Prostate gland (tissue), 2 donors: ENCODE measurements at places on chromosomes 11 and 22.

DNA sequence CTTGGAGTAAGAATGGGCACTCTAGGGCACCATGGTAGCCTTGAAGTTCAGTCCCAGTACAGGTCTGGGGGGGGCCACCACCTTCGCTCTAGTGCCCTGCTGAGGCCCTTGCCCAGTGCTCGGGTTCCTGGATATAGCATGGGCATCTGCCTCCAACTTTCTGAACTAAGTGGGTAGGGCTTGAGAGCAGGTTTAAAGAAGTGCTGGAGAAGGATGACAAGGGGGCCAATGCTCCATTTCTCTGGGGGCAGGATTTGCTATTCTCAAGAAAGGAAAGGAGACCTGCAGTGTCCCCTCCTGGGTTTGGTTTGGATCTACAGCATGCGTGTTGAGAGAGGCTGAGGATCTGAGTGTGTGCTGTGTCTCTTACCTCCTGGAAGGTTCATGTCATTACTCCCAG is 82.2 kb upstream of the SUSD2 start:
- no peak for DNase-seq

GRCh38 chr11:13297917-13298356 is 20.3 kb downstream of the BMAL1 start:
- no peak for DNase-seq

GRCh38 chr11:45931739-45932138 is 9.3 kb downstream of the LARGE2 start:
- no peak for DNase-seq

GRCh38 chr11:117096201-117096991 is 1.8 kb downstream of the SIK3 start:
- DNase-seq = no peak

DNA sequence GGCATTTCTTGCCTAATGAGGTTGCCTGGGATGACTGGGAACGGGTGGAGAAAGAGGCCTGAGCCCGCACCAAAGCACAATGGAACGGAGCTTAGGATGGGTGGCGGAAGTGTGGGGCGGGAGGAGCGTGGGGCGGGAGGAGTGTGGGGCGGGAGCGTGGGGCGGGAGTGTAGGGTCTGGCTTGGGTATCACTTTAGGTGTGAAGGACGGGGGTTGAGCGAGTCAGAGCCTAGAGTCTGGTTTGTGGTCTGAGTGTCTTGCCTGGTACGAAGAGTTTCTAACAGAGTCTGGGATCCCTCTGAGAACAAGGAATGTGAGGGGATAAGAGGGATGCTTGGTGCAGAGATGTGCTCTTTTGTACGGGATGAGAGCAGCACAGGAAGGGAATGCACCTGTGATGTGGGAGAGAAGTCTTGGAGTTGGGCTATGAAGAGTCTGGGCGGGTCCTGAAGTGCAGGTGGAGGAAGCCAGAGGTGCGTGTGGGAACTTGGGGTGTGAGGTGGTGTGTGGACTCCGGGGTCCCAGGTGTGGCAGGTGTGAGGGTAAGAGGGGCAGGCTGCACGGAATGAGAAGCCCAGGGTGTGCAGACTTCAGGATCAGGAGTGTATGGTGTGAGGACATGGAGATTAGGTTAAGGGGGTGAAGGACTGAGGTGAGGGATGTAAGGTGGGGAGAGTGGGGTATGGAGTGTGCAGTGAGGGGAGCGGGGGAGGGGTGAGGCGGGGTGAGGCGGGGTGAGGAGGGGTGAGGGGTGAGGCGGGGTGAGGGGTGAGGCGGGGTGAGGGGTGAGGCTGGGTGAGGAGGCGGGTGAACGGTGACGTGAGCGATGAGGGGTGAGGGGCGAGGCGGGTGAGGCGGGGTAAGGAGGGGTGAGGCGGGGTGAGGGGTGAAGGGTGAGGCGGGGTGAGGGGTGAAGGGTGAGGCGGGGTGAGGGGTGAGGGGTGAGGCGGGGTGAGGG is 1.0 kb downstream of the SYCE3 start:
- no peak for DNase-seq

DNA sequence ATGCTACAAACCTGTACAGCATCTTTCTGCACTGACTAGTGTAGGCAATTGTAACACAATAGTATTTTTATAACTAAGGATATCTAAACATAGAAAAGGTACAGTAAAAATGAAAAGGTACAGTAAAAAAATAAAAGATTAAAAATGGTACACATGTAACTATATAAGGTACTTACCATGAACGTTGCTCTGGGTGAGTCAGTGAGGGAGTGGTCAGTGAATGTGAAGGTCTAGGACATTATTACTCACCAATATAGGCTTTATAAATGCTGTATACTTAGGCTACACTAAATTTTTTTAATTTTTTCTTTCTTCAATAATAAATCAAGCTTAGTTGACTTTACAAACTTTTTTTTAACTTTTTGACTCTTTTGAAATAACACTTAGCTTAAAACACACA is 59.9 kb downstream of the EIF3M start:
- no peak for DNase-seq

GRCh38 chr22:37230673-37231405 is 13.2 kb downstream of the RAC2 start:
- no peak for DNase-seq

GRCh38 chr22:29723766-29724165 is 4.0 kb downstream of the CABP7 start:
- DNase-seq = no peak

DNA sequence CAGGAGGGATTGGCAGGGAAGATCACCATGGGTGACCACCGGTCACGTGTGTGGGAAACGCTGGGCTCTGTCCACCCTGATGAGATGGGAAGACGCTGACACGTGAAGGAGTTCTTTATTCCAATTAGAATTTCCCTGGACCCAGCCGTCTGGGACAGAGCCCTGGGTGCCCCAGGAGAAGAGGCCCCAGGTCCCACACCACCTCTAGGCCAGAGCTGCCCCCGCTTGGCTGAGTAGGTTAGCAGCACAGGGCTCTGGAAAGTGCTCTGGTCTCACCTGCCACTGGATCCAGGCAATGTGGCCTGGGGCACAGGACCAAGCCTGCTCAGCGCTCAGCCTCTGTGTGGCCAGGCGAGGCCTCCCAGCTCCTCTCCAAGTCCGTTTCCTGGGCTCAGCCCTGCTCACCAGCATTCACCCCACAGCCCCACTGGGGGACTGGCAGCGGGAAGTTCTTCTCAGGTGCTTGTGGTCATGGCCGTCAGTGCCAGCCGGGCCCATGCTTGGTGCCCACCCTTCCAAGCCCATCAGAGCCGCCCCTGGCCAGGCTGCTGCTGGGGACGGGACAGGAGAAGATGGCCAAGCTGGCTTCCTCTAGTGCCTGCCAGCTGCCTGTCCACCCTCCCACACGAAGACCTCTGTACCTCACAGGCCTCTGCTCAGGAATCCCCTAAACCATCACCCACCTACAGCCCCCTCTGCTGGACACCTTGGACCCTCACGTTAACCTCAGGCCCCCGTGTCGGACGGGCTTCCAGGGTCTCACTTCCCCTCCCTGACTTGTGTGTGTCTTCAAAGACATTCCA is 62.5 kb upstream of the FGF3 start:
- DNase-seq = no peak

DNA sequence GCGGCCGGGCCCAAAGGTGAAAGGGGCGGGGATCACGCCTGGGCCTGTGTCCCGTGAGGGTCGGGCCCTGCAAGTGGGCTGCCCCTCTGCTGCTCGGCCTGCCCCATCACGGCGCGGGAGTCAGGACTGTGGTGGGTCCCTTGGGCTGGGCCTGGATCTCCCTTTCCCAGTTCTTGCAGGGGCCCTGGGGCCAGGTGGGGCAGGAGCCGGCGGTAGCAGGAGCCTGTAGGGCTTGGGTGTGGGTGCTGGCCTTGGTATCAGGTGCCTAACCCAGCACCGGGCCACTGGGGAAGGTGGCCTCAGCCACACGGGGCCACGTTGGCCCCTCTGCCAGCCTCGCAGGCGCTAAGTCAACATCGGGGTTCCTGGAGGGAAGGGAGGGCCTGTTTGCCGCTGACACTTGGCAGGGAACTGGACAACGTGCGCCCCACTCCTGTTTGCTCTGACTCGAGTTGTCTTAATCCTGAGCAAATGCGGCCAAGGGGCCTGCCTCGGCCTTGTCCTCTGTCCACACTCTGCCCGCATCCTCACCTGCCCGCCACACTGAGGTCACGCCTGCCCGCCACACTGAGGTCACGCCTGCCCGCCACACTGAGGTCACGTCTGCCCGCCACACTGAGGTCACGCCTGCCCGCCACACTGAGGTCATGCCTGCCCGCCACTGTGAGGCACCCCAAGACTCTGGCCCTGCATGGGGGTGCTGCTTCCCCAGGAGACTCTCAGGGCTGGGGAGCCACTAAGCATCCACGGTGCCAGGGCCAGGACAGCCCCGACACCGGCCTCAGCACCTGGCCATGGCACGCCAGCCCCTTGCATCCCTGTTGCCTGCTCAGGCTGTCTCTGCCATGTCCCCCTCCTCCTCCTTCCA is 14.2 kb upstream of the MUC5B start:
- DNase-seq = no peak

GRCh38 chr11:17770917-17771316 is 36.3 kb downstream of the KCNC1 start:
- no peak for DNase-seq

DNA sequence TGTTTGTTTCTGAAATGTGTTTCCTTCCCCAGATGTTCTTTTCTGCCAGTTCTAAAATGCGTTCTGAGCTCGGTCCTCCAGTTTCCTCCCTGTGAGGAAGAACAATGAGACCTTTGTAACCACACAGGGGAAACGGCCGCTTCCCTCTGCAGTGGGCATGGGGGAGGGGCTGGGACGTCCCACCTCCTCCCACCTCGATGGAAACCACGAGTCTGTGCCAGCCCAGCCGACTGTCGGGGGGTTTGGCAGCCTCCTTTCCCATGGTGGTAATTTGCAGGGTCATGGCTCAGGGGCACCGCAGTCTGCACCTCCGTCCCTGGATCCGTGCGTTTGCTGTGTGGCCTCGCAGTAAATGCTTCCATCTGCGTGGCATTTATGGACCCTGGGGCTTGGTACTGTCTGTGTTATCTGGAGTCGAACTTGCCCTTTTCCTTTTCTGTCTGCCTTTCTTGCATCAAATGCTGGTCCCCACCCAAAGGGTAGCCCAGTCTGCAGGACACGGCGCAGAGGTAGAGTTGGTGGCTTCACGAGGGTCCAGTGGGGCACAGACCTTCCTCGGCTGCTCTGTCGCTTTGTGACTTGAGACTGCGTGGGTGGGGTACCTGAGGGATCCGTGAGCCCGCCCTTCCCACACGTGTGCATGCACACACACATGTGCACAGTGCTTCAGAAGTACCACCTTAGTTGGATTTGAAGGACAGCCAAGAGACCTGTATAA is 16.1 kb downstream of the LRP5 start:
- DNase-seq = no peak
